ENCODE measurements at places on chromosomes 12 and 14.

DNA sequence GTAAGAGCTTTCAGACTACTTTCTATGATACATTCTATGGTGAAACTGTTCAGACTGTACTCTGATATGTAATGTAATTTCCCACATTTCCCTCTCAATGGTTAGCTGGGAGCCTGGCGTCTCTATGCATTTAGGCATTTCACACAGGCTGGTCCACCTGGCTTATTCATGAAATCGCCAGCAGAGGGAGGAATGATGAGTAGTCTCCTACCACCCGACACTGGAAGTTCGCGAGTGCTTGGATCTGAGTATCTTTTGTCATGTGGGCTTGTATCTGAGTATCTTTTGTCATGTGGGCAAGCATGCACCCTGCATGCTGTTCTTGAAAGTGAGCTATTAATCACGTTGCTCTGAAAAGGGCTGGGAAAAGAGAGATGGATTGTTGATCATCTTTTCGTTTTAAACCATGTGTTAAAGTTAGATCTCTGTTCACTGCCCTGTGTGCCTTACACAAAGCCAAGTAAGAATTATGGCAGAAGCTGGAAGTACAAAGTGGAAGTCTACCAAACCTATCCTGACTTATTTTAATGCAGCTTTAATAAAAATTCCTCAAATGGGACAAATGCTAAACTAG lies 235.0 kb downstream of the ATP23 start:
- no peak for DNase-seq

GRCh38 chr12:57835366-57836288 lies 10.9 kb downstream of the CTDSP2 start:
- DNase-seq: no peak

DNA sequence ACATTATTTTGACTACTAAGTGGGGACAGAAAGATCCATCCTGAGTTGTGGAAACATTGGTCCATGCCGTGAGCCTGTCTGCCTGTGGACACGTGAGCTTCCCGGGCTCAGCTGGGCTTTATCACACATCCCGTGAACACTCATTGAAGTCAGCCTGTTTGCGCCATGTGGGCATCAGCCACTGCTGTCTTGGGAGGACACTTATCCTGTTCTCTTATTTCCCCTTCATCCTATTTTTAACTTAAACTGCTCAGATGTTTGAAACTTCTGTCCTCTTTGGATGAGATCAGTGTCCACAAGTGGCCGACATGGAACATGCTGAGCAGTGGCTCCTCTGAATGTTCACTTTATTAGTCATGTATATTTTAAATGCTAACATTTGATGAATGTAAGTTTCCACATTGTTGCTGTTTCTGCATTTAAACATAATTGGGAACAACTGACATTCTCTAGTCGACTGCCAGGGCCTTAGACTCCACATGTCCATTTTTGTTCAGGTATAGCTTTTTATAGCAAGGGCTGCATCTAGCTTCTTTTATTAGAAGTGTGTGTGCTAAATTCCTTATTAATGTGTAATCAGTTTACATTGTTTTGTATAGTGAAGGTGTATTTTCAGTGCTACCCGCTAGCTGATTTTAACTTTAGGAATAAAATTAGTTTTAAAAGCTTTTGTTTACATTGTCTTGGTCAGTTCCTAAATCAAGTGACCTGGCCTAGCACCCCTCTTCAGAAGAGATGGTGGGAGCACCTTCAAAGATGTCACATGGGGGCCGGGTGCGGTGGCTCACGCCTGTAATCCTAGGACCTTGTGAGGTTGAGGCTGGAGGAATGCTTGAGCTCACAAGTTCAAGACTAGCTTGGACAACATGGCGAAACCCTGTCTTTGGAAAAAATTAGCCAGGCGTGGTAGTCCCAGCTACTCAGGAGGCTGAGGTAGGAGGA lies 24.0 kb downstream of the RNF34 start:
- no peak for DNase-seq

DNA sequence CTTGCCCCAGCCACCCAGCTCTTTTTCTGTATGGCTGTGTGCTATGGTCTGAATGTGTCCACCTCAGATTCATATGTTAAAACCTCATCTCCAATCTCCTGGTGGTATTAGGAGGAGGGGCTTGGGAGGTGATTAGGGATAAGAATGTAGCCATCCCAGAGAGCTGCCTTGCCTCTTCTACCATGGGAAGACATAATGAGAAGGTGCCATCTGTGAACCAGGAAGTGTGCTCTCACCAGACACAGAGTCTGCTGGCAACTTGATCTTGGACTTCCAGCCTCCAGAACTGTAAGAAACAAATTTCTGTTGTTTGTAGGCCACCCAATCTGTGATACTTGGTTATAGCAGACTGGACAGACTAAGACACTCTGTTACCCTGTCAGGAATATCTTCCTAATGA lies 22.8 kb upstream of the JPH4 start:
- no peak for DNase-seq

- no peak for DNase-seq
These were observed 21.4 kb downstream of the B4GALNT3 start for GRCh38 chr12:480831-481816.

- DNase-seq: no peak
These were observed 72.4 kb downstream of the BICD1 start for GRCh38 chr12:32179011-32179395.

- peak; percentile 18 for DNase-seq
These were observed 31.1 kb downstream of the CCDC177 start for GRCh38 chr14:69543341-69544115.

DNA sequence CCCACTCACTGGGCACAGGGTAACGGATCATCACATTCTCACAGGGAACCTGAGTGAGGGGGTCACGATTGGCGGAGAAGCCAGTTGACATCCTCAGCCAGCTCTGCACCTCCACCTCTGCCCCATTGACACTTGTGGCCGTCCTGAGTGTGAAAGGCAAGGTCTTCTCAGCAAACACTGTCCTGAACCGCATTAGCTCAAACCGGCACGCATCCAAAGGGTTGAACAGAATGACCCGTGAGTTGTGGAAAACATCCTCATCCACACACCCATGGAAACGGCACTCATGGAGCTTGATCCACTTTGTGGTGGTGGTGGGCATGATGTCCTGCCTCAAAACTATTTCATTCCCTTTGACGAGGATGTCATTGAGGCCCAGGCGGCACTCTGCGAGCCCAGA lies 56.3 kb upstream of the GTF2A1 start:
- no peak for DNase-seq

- no peak for DNase-seq
These were observed 394.6 kb downstream of the AEBP2 start for GRCh38 chr12:19833775-19834501.
